Stimulated activated CD4-positive, alpha-beta T cell treated with anti-CD3 and anti-CD28 coated beads, TNF-alpha, amount 100 ng/mL, for 4 hours (primary cell): ENCODE measurements at places on chromosomes 7 and 10.

DNA sequence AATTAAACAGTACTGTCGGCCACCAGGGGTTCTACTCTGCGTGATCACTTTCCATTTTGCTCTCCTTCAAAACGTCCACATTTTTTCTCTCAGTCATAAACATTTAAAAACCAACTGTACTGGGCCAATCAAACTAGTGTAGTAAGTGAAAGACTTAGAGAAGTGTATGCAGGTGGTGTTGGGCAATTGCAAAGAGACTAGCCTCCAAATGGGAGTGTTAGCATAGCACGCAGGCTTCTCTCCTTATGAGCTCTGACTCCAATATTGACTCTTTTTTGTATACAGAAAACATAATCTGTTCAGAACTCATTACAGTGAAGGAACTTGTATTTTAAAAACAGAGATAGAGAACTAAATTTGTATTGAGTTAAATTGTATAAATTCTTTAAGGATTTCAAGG is 150.6 kb downstream of the SDK1 start:
- no peak for DNase-seq

DNA sequence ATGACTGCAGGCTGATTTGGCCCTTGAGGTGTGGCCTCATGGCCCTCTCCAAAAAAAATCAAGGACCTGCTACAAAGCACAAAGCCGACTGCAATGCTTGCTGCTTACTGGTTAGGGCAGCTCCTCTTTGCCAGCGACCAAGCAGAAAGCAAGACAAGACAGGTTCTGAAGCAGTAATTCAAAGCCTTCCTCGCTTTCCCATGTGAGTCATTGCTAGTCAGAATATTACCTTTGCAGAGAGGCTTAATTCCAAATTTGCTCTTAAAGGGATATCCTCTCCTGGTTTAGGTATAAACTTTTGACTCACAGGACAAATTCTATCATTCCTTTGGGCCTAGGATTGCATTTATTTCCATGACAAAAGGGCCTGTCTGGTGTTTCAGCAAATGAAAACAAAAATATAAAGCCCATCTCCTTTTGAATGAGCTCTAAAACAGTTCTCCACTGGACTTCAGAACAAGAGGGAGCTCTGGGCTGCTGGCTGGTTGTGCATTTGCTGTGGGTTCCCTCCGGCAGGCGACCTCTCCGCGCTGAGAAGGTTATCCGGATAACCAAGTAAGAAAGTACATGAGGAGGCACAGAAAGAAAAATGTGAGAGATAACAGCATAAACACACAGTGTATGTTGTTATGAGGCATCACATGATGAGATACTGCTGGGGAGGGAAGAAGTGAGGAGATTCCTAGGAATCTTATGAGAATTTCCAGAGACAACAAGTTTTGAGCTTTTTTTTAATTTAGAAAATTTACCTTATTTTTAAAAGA is 90.8 kb downstream of the EGFR start:
- no peak for DNase-seq

GRCh38 chr10:109622566-109622965 is 300.7 kb downstream of the XPNPEP1 start:
- no peak for DNase-seq

- no peak for DNase-seq
These were observed 84.4 kb downstream of the LRRC4 start for GRCh38 chr7:127946847-127947246.

DNA sequence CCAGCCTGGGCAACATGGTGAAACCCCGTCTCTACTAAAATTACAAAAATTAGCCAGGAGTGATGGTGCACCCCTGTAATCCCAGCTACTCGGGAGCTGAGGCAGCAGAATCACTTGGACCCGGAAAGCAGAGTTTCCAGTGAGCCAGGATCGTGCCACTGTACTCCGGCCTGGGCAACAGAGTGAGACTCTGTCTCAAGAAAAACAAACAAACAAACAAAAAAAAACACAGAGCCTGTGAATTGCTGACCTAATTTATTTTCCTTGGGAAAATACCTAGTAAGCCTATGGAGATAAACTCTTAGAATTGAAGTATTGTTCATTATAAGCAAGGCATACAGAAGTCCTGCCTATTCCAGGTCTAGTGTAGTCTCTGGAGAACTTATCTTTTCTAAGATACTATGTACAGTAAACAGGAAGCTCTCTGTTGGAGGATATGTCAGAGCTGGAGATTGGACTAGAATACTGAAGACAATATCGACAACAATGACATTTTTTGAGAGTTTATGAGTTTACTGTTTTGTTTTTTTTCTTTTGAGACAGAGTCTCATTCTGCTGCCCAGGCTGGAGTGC is 14.9 kb downstream of the GTF2I start:
- DNase-seq: no peak

DNA sequence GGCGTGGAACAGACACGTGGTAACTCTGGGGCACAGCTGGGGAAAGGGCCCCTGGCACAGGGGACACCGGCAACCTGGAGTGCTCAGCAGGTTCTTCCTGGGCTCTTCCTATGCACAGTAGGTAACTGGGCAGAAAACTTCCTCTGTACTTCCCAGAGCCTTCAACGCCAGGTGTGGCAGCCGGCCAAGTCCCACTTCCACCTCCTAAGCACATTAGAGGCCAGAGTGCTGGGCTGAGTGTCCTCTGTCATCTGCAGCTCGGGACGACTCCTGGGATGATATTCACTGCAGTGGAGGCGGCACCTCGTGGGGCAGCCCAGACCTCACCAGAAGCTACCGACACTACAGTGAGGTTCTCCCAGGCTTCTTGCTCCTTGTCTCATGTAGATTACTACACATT is 114.5 kb downstream of the LARP4B start:
- no peak for DNase-seq

- DNase-seq: no peak
These were observed 121.5 kb downstream of the VIPR2 start for GRCh38 chr7:159023206-159023605.

DNA sequence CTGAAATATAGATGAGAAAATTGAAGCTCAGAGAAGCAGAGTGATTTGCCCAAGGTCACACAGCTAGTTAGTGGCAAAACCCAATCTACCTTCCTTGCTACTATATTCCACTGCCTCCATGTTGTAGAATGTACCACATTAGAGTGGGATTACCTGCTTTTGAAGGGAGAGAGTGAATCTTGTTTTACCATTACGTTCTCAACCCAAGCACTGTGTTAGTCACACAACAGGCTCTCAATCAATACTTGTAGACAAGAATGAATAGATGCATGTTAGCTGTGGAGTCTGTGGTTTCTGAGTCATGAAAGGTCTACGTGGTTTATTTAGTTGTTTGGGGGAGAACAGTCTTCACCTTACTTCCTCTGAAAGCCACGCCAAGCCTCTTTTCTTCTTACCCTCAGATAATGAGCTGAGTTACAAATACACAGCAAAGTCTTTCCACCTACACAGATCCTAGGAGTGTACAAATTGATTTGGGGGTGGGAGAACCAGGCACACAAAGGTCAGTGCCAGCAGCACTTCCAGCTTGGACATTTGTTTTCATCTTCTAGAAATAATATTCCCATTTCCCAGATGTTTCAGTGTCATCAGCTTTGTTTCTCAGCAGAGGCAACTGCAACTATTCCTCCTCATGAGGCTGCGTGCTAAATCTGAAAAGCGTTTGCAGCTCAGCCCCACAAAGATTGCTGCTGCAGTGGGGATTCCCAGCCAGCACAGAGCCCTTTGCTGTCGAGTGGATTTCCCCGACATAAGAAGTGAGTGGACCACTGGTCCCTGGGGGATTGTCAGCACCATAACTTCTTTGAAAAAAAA is 71.5 kb upstream of the ADO start:
- peak; percentile 30 for DNase-seq

DNA sequence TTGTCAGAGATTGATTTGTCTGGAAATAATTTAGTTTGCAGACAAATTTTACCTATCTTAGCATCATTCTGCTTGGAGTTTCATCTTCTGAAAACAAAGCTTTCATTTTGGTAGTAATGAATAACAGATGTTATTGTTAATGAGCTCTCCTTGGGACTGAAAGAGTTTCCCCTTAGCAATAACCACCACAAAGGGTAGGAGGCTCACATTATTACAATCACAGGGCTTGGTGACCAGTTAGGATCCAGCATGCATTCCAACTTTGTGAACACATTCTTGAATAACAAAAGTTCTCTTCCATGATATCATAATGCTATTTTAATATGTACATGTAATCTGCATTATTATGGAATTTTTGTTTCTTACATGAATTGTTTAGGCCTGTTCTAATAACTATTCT is 148.8 kb upstream of the VWC2 start:
- no peak for DNase-seq

DNA sequence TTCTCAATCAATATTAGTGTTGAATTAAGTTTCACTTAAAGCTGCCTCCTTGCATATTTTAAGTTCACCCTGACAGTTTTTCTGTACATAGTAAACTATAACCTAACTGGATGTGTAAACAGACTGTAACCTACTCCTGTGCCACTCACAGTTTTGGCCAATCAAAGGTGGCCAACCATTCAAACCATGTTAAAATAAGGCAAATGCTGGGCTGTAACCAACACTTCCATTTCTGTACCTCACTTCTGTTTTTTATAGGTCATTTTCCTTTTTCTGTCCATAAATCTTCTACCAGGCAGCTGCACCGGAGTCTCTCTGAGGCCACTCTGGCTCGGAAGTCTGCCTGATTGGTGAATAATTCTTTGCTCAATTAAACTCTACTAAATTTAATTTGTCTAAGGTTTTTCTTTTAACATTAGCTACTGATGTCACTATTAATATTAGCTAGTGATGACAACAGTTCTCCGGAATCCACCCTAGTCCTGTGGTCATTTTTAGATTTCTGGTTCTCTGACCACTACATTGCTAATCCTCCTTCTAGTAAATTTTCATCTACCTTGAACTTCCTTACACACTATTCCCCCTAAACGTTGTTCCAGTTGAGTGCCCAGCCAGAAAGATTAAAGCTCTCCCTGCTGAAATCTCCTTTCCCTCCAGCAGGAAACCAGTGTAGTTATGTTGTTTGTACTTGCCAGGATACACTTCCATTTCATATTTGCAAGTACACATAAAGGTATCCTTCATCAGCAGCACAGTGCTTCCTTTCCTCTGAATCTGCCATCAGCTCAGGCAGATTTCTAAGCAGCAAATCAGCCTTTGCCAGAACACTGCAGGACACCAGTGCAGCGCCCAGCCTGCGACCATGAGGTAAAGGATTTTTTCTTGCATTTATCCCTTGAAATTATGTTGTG is 18.6 kb upstream of the IFIT2 start:
- no peak for DNase-seq

DNA sequence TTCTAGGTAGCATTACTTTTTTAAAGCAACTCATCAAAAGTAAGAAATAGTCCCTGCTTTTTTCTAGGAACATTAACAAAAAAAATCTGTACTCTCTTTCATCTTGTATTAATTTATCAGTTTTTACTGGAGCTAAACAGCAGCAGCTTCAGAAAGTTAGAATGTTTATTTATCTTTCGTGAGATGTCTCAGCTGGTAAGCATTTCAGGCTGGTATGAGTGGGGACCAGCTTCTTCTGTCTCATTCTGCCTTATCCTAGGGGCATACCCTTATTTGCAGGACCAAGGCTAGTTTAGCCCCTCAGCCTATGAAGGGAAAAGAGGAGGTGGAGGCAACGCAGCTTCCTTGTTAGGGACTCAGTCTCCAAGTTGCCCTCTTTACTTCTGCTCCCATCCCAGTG is 35.1 kb downstream of the LANCL2 start:
- DNase-seq: no peak

DNA sequence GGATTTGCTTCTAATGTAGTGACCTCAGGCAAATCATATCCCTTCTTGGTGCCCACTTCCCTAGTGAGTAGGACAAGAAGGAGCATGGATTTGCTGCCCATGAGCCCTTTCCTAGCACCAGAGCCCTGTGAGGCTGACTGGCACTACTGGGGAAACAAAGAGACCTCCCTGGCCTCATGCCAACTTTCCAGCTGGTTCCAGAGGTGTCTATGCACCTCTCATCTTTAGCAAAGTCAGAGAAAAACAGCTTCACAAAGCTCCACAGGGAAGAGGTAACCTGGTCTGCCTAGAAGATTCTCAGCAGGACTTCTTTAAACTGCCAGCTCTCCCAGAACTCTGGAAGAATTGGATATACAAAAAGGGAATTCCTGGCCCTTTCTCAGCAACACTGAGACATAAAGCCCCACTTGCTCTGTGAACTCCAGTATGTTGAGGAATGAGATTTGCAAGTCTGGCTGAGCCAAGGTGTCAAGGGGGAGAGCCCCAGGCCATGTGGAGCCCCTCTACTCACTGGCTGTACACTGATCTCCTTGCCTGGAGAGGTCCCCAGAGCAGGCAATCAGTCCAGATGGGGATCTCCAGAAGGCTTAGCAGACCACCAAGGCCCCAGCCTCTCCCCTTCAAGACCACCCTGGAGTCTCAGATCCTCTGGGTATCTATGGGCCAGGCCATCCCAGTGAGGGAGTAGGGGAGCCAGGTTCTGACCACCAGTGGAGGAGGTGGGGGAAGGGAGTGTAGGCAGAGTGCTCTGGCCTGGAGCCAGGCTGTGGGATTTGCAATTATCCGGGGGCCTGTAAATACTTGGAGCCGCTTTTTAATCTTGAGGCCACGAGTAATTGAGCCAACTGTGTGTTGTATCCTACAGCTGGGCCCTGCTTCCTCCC is 24.4 kb upstream of the RBM20 start:
- DNase-seq: no peak

GRCh38 chr7:22357311-22358175 is 589 bp upstream of the RAPGEF5 start:
- DNase-seq: no peak
